ENCODE measurements at places on chromosomes 7 and 10.

DNA sequence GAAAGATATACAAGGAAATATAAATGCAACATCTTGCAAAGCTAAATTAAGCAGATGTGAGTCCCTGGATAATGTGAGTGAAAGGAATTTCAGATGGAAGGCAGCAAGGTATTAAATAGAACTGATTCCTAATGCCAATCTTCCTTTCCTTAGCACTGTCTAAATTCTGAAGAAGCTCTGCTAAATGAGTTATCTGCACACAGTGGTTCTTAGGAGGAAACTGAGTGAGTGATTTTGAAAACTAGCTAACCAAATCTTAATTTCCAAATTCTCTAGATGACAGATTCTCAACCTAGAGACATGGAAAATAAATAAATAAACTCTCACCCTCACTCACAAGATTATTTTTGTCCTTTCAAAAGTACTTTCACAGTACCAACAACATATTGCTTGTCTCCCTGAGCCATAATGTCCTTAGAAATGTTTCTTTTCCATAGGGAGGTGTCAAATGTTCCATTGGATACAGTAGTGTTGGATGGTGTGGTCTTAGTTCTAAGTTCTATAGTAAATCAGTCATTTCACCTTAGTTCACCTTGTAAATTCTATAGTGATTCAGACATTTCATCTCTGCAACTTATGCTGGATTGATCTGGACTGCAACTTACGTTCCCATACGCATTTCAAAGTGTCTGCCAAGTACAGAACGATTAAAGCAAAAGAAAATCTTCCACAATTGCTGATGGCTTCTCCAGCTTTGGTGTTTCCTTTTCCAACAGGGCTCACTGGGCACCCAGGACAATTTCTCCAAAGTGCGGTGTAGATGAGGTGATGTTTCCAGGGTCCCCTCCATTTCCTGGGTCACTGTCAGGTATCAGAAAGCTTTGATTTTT lies 145.4 kb upstream of the FAM171A1 start:
- no peak for DNase-seq

DNA sequence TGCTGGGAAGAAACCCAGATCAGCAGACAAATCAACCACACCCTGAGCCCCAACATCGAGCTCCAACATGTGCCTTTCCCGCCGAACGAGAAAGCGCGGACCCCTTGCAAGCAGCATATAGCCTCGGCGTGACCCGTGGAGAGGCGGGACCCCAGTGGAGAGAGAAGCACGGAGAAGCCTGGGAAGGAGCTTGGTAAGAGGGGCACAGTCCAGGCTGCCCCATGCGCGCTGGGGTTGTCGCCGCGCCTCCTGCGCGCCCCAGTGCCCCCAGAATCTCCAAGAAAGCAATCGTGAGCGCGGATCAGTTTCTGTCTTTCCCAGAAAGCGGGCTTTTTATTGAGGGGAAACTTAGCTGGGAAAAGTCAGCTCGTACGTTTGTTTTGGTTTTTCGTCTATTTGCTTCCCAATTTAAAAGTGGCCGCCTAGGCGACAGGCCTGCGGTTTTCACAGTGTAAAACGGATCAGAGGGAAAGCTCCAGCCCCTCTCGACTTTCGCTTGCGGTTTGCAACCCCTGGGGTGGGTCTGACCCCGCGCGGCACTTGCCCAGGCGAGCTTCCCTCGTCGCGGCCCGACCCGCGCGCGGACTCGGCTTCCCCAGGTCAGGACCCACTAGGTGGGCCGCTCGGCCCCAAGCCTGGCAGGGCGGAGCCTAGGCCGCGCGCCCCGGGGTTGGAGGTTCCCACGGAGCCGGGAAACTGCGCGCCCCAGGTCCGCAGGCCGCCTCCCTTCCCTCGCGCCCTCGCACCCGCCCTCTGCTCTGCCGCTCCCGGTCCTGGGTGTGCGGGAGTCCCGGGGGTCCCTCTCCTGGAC lies 31.1 kb downstream of the SKIDA1 start:
- peak; percentile 88 for DNase-seq

GRCh38 chr10:26890956-26891355 lies 30.2 kb upstream of the ABI1 start:
- peak; percentile 20 for DNase-seq

DNA sequence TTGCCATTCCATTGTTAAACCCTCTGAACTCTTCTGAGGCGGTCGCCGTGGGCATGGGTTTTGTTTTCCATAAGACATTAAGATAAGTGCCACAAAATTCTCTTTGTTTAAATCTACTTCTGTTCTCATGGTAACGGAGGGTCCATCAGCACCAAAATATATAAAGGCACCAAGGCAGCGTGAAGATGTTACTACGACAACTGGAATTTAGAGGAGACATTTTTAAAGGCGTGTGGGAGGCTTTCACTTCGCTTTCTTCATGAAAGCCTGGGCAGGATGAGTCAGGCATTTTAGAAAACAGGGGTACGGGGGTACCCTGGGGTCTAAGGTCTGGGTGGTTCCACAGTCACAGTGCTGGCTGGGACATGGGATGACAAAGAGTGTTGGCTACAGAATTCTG lies 34.0 kb downstream of the SMKR1 start:
- no peak for DNase-seq

GRCh38 chr7:36391436-36392198 lies 2.0 kb downstream of the ANLN start:
- no peak for DNase-seq

- no peak for DNase-seq
Observed at GRCh38 chr10:10332786-10333185, 684.9 kb upstream of the CELF2 start.

GRCh38 chr10:58177362-58177947 lies 90.2 kb downstream of the IPMK start:
- no peak for DNase-seq

GRCh38 chr10:52335665-52336064 lies 21.6 kb downstream of the DKK1 start:
- no peak for DNase-seq

GRCh38 chr7:79298145-79298760 lies 155.2 kb downstream of the MAGI2 start:
- no peak for DNase-seq

GRCh38 chr10:132593900-132594876 lies 56.6 kb downstream of the INPP5A start:
- DNase-seq, result no peak

GRCh38 chr7:69412331-69413146 lies 185.7 kb upstream of the AUTS2 start:
- DNase-seq, result no peak

GRCh38 chr7:98420966-98421612 lies 20.2 kb upstream of the BAIAP2L1 start:
- peak; percentile 34 for DNase-seq

GRCh38 chr10:11483201-11484148 lies 128.0 kb downstream of the USP6NL start:
- DNase-seq, result no peak

DNA sequence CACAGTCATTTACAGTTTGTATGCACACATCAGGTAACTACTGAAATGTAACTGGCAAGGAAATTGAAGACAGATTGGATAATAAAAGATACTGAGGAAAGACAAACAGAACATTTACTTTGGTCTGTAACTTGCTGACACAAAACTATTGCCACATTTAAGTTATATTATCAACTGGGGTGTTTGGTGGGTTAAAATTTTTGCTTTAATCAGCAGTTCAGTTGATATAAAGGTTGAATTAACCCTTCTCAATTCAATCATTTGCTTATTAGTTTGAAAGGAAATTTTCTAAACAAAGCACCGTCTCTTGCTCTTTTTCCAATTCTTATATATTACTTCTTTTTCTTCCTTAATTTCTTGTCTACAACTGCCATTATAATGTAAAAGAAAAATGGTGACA lies 102.4 kb downstream of the TMEM26 start:
- DNase-seq, result no peak

DNA sequence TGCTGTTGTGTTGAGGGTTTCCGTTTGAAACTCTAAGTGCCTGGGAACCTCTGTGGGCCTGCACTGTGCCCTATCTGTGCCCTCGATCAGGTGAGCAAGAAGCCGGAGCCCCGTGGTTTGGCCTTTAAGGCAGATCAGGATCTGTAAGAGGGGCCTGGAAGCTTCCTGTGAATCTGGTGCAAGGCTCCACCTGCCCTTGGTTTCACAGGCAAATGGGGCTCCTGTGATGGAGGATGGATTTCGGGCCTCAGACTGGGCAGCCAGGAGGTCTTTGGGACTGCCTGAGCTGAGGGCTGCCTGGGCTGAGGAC lies 21.6 kb downstream of the SCART1 start:
- DNase-seq, result no peak

GRCh38 chr7:153389261-153389660 lies 629.7 kb downstream of the ACTR3B start:
- DNase-seq, result no peak

GRCh38 chr10:305034-305433 lies 169.8 kb downstream of the ZMYND11 start:
- no peak for DNase-seq

DNA sequence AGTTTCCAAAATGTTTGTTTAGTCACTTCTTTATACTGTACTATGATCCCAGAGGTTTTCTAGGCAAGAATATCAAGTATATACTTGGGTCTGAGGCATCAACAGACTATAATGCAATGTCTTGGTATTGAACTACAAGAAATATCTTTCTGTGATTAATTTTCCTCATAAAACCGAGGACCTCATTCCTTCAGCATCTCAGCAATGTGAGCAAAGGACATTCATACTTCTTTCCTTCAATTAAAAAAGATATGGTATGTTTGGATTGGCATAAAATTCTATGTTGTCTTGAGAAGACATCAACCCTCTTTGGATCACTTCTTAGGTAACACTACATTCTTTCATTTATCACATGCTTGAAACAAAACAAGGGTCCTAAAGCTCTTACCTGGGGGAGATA lies 524.5 kb downstream of the PHTF2 start:
- DNase-seq, result no peak

GRCh38 chr10:93703066-93703465 lies 674 bp upstream of the FRA10AC1 start:
- DNase-seq, result no peak

- DNase-seq, result no peak
Observed at GRCh38 chr7:116198748-116199410, 11.5 kb upstream of the TES start.

DNA sequence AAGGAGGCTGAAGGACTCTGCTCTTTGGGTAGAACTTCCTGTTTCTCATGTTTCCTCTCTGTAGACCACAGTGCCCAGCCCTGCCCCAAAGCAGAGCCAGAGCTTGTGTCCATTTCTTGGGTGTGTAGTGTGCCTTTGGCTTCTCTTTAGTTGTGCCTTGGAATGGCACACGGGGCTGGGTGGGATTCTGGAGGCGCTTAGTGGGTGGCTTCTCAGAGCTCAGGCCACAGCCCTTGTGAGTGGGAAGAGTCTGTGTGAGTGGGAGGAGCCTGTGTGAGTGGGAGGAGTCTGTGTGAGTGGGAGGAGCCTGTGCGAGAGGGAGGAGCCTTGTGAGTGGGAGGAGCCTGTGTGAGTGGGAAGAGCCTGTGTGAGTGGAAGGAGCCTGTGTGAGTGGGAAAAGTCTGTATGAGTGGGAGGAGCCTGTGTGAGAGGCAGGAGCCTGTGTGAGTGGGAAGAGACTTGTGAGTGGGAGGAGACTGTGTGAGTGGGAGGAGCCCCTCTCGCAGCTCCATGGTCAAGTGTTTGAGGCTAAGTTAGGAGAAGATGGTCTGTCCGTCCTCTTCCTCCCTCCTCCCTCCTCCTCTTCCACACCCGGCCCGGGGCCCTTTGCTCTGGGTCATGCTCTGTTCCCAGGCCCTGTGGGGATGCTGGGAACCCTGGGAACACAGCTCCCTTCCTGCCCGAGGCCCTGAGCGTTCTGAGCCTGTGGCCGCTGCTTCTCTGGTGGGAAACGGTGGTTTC lies 153.0 kb downstream of the GRK5 start:
- no peak for DNase-seq

DNA sequence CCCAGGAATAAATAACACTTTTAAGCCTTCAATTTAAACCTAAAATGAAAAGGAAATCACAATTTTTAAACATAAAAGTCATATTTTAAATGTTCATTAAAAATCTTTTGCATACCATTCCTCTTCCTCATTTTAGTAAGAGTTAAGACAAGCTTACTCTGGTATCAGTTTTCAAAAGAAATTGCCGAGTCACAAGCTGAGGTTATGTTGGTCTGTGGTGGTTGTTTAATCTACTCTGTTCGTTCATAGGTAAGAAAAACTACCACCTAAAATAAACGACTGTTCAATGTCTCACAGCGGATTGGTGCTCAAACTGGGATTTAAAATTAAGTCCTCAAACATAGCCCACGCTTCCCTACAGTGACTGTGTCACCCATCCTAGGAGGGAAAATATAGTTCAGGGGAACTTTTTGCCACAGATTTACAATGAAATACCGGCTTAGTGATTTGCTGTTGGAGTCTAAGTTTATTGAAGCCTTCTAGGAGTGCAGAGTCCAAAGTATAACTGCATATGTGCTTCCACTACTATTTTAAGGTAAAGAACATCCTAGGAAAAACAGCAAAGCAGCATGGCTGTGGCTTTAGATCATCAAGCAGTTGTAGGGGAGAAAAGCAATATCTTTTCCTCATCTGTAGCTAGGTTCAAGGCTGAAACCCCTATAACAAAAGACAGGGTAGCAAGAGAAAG lies 61.1 kb downstream of the GNAT3 start:
- no peak for DNase-seq

DNA sequence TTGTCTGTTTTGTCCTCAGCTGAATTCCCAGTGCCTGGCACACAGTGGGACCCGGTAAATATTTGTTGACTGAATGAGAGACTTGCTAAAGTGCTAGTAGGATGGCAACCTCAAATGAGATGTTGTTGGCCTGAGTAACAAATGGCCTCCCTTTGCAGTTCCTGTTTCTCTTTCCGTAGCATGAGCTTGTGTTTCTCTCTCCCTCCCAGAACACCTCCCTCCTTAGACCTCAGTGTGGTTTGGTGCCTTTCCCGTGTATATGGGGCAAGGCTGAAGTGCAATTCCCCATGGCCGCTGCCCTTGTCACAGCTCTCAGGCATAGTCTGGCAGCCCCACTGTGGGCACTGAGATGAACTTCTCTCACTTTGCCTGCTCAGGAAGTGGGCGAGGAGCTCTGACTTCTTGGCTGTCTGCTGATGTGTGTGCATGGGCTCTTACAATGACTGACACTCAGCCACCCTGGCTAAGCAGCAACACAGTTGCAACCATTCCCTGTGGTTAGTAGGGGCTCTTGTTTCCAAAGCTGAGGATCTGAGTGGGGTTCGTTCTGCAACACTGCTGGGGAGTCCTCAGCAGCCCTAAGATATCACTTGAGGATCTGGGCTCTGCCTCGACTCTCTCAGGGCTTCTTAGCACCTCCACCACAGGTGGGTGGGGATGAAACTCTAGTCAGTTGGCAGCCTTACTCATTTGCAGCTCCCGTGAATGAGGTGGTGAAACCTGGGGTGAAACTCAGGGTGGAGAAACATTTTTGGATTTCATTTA lies 136.1 kb downstream of the ICA1 start:
- no peak for DNase-seq

- no peak for DNase-seq
Observed at GRCh38 chr10:98248018-98248417, 20.0 kb downstream of the LOXL4 start.

Data from right kidney (tissue), 9 donors.